ENCODE measurements at places on chromosomes 11 and 22.

DNA sequence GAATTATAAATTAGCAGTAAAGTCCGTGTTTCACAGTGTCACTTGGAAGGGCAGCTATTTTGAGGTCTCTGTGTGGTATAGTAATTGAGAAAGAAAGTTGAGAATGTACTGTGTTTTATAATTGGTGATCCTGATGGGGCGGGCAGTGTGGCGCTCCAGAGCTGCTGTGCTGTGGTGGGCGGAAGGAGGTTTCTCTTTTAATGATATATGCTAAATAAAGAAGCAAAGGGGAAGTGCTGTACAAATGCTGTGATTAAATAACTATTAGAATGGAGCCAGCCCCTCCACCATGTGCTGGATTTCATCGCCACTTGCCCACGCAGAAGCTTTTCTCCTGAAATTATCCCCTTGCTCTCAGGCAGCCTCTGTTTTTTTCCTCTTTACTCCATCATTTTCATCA lies 24.6 kb downstream of the ATXN10 start:
- DNase-seq, result no peak

GRCh38 chr11:111370902-111371578 lies 8.0 kb downstream of the POU2AF1 start:
- no peak for DNase-seq

DNA sequence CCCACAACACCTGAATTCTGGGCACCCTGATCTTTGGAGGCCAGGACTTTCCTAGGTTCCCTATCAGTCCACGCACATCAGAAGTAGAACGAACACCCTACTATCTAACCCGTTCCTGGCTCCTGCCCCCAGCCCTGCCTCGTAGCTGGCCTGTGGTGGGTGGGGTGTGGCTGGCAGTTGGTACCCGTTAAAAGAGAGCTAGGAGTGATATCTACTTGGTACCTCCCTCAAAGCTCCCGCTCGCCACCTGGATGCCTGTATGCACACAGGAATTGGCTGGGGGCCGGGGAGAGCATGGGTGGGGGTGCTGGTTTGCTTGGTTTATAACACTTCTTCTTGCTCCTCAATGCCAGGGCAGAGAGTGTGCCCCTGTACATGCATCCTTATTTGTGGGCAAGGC lies 14.0 kb upstream of the NECTIN1 start:
- DNase-seq, result no peak

- DNase-seq, result no peak
These were observed 771.7 kb downstream of the TBC1D22A start for GRCh38 chr22:47533961-47534803.

- DNase-seq, result no peak
These were observed 35.7 kb downstream of the TBCEL start for GRCh38 chr11:121059605-121060004.

DNA sequence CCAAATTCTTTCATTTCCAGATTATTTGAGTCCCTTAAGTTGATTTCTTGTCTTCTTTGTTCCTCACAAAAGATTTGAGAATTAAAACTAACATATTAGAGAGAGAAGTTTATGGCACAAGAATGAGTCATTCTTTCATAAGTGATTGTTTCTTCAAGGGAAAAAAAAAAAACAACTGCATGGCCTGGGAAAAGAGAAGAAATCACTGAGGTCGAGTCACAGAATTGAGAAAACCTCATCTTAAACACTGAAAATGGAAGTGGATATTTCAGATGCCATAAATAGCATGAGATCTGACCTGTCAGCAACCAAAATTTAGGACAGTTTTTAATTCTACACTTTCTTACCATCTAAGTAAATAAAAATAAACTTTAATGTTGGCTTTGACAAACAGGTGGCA lies 87.2 kb downstream of the CWF19L2 start:
- no peak for DNase-seq

DNA sequence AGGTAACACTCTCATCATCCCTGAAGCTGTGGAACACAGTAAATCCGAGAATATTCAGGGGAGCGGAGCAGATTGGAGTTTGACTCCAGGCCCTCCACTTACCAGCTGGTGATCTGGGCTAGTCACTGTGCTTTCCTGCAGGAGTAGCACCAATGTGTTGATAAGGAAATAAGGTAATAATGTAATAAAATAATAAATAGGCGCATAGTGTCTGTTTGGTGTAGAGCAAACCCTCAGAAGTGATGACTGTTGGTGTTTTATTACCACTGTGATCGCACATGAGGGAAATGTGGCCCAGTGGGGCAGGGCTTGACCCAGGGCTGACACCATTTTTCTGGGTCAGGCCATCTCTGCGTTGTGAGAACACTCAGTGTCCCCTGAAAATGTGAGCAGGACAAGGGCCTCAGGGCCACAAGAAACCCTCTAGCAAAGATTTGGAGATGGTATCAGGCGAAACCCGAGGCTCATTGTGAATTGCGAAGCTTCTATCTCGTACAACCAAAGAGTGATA lies 563.9 kb upstream of the B3GAT1 start:
- DNase-seq, result no peak

- no peak for DNase-seq
These were observed 4.2 kb downstream of the ELF5 start for GRCh38 chr11:34509336-34509876.

DNA sequence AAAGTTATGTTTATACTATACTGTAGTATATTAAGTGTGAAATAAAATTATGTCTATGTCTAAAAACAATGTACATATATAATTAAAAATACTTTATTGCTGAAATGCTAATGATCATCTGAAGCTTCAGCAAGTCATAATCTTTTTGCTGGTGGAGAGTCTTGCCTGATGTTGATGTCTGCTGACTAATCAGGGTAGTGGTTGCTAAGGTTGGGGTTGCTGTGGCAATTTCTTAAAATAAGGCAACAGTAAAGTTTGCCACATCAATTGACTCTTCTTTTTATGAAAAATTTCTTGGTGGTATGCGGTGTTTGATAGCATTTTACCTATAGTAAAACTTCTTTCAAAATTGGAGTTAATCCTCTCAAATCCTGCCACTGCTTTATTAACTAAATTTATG lies 21.4 kb downstream of the INSC start:
- DNase-seq, result no peak

DNA sequence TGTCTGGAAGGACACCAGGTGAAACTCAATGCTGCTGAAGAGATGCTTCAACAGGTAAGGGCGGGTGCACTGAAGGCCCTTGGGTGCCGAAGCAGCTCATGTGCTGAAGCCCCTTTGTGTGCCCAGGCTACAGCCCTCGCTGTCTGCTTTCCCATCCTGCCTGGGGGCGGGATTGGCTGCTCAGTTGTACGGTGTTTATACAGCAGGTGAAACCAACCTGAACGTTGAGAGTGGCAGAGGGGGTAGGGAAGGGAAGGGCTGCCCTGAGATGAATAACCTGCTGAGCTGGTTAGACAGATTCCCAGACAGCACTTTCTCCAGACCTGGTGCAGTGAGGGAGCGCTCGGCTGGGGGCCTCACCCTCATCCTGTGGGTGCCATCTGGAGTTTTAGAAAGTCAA lies 75.7 kb downstream of the CYB5R2 start:
- peak; percentile 8 for DNase-seq

- no peak for DNase-seq
These were observed 81.5 kb downstream of the GRK3 start for GRCh38 chr22:25645964-25646363.

DNA sequence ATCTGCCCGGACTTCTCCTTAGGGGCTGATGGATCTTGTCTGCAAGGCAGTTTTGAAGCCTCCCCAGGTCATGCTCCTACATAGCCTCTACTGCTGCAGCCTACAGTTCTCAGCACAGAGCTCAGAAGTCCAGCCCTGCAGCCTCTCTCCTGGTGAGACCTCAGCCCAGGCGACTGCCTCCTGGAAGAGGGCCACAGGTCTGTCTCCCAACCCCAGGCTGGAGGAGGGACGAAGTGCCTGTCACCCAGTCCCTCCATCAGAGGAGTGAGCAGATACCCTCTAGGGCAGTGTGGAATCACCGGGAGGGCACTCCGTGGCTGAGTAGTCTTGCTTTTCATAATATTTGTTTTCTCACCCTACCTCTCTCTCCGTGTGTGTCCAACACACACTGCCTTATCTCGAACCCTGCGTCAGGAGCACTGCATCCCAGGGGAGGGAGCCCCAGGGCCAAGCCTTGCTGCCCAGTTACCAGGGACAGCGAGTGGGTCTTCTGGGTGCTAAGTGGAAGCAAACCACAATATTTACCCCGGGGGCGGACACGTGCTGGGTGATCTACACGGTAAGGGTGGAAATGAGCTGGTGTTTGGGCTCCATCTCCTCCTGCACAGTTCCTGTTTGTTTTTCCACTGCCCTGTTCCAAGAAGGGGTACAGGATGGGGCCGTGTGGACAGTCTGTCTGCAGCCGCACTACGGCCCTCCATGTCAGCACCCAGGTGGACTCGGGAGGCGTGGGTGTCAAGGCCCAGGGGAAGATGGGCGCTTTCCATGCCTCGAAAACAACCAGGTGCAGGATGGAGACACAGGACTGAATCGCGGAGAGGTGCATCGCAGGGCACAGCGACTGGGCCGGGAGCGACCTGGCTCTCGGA lies 133.7 kb upstream of the HSD17B12 start:
- DNase-seq, result no peak

DNA sequence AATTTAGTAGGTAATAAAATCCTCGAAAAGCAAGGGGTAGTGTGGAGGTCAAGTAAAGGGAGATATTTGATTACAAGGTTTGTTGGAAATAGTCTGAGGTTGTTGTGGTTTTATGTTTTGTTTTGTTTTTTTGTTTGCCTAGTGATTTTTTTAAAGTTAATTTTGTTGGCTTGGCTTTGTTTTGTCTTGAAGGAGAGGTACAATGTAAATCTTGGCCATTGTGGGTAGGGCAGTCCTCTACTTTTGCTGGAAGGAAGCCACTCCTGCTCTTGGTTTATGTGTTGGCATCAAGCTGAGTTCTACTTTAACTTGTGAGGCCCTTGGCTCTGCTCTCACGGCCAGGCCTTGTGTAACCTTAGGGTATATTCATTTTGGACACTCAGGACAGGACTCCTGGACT lies 3.2 kb downstream of the AMOTL1 start:
- DNase-seq, result no peak

GRCh38 chr22:19292458-19293230 lies 1.1 kb upstream of the CLTCL1 start:
- DNase-seq, result peak; percentile 35

DNA sequence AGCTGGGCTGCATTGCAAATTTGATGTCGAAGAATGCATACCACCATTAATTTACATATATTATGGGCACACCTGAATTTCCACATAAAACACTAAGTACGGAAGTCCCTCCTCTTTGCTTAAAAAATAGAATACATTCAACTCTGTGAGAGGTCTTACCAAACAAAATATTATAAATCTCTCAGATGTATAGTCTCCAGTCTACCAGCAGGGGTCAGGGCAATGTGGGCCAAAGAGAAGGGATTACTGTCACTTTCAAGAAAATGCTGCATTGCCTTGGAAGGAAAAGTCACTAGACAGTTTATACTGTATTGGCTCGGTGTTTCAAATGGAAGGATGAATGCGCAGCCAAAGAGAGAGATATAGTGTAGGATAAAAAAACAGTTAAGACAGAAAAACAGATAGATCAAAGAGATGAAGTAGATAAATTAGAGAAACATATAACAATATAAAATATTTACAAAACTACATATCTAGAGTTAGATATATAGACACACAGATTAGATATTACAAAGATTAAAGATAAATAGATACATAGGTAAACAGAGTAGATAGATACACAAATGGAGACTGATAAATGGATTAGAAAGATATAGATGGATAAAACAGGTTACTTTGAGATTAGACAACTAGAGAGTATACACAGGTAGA lies 20.9 kb downstream of the SERGEF start:
- peak; percentile 18 for DNase-seq

DNA sequence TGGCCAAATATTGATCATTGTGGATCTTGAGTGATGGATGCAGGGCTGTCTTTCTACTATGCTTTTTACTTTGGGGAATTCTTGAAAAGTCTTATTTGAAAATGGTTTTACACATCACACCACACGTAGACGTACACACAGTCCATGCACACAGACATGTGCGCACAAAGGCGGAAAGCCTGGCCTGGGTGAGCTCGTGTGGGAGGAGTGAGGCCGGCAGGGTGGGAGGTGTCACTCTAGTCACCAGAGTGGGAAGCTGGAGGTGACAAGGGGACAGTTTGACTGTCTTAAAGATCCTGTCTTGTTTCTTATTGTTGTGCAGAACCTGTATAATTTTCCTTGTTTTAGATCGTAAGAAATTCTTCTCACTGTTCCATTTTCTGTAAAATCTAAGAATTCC lies 326.9 kb downstream of the TBC1D22A start:
- no peak for DNase-seq

DNA sequence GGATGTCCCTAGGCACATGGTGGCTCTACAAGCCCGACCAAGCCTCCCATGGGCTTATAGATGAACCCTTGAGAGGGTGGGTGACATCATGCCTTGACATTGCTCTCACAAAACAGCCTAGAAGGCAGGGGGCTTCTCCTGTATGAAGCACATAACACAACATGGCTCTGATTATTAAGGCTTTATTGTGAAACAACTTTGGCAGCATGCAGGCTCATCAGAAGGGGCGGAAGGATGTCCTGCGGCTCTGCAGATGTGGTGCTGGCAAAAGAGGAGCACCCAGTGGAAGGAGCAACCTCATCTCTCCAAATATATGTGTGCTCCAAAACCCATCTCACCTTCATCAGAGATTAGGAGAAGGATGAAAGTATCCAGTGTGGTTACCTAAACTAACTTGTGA lies 100.4 kb downstream of the MPPED2 start:
- no peak for DNase-seq

- DNase-seq, result peak; percentile 2
These were observed 152.3 kb downstream of the TMEM135 start for GRCh38 chr11:87190071-87190470.

GRCh38 chr11:73058989-73059674 lies 83.0 kb downstream of the FCHSD2 start:
- DNase-seq, result no peak

DNA sequence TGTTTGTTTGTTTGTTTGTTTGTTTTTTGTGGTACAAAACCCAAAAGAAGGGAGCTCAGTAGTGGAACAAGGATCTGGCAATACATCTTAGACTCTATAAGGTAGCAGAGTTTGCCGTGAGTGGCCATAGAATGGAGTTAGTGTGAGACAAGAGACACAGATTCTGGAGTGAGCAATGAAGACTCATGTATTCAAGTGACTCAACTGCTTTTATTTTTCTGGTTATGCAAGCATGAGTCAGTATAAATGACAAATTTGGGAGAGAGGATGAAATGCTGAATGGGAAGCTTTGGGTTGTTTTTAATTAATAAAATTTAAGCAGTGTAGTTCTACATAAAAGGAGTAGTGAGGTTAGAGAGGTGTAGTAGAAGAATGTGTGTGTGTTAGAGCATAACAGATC lies 143.6 kb upstream of the ANO5 start:
- DNase-seq, result no peak

DNA sequence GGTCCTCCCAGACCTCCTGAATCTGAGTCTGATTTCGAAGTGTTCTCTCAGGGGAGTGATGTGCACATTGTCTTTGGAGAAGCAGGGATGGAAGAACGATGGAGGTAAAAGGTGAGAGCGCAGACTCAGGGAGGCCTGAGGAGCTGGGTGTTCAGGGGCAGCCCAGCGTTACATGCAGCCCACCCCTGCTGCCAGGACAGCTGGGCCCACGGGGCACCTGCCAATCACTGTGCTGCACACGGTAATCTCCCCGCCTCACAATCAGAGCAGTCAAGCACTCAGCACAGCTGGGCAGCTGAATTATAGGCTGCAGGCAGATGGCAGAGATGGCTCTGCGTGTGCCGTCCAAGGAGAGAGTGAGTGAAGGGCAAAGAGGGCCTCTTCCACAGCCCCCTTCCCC lies 17.9 kb upstream of the HTR3A start:
- peak; percentile 87 for DNase-seq

Measured in NCI-H524 (cell line).